ENCODE measurements at places on chromosomes 3 and 15.

- no peak for DNase-seq
These were observed 355.0 kb upstream of the SEMA6D start for GRCh38 chr15:47362118-47362905.

GRCh38 chr3:36155515-36155914 lies 224.8 kb upstream of the STAC start:
- DNase-seq: no peak

- no peak for DNase-seq
These were observed 41.6 kb downstream of the GADL1 start for GRCh38 chr3:30852833-30853232.

GRCh38 chr3:105830836-105831235 lies 38.0 kb downstream of the CBLB start:
- DNase-seq: no peak

DNA sequence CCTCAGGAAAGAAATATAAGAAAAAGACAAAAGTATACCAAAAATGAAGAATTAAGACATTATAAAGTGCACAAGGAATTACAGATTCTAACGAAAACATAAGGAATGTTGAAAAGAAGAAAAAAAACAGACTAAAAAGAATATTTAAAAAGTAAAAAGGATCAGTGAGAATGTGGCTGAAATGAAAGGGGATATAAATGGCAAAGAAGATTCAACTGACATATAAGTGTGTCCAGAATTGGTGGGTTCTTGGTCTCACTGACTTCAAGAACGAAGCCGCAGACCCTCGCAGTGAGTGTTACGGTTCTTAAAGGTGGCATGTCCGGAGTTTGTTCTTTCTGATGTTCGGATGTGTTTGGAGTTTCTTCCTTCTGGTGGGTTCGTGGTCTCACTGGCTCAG lies 44.8 kb downstream of the DCBLD2 start:
- DNase-seq: no peak

DNA sequence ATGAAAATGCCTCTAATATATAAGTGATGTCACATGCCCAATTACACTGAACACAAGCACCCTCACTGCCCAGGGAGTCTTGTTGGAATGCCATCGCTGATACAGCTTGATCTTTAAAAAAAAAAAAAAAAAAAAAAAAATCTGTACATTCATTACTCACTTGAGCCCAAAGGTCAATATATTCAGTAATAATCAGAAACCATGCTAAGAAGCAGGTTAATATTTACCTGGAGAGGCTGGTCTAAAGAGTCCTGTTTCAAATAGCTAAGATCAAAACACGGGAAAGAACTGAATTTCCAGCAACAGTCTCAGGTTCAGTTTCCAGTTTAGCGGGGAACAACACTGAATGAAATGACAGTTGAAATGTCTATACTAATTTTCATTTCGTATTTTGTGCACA lies 109.9 kb downstream of the UACA start:
- DNase-seq: no peak

GRCh38 chr3:190003681-190004123 lies 117.0 kb downstream of the P3H2 start:
- no peak for DNase-seq
